ENCODE measurements at places on chromosomes 3 and 15. TPM values are rescaled to one million over a fixed set of nuclear protein-coding genes. Genes with fewer than 3 reads are reported as not detected.

Gene MUC20
- total RNA-seq: 23.8 TPM

- no peak for DNase-seq
These were observed 42.8 kb upstream of the RNU6-1 start for GRCh38 chr15:67882487-67883233.

GRCh38 chr3:127254730-127255129 lies 33.1 kb downstream of the PRR20G start:
- no peak for DNase-seq

Gene DUT
- 84.5 TPM for total RNA-seq

Gene CHRM5
- total RNA-seq: not detected

- DNase-seq: no peak
These were observed 45.9 kb upstream of the ALDH1A3 start for GRCh38 chr15:100833417-100834389.

GRCh38 chr15:57415602-57416001 lies 39.3 kb downstream of the CGNL1 start:
- peak; percentile 81 for DNase-seq

GRCh38 chr3:169811631-169812331 lies 889 bp upstream of the LRRIQ4 start:
- no peak for DNase-seq

DNA sequence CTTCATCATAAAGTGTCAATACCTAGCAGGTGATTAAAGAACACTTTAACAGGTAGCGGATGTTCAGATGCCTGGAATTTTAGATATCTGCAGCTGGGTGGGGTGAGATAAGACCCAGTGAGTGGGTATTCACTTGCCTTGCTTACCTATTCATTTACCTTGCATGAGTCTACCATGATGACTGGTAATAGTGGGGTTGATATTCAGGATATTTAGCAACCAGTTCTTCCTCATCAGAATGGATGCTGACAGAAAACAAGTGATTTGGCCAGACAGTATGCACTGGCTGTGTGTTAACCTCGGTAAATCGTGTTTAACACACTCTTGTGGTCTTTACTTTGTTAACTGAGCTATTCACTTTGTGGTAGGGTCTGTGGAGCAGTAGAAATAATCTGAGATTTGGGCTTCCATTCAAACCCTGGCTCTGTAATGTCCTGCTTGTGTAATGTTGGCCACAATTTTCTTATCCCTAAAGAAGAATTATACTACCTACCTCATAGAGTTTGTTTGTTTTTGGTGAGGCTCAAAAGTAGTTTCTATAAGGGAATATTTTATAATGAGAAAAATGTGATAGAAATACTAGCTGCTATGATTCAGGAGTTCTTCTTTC lies 391.9 kb upstream of the TBL1XR1 start:
- DNase-seq: no peak

Gene WNT5A
- 52.3 TPM for total RNA-seq

Gene TSPAN3
- total RNA-seq: 80.3 TPM

Gene SPRED1
- 16.7 TPM for total RNA-seq

DNA sequence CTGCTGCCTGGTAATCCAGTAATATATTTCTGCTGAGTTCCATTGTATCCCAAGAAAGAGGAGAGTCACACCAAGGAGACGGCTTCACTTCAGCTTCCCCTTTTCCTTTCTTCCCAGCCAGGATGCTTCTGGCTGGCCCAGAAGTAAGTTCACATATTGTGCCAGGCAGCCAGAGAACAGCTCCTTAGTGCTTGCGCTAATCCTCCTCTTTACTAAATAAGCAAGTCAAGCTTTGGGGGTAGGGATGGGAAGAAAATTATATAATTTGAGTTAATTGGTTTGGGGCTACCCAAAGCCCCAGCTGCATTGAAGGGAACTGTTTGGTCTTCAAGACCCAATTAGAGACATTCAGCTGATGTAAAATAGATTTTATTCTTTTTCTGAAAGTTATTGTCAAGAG lies 218.8 kb upstream of the HES1 start:
- DNase-seq: no peak

- no peak for DNase-seq
These were observed 33.9 kb downstream of the SH3BP5 start for GRCh38 chr3:15298504-15298903.

Gene NIT2
- total RNA-seq: 26.0 TPM

Gene PAK2
- total RNA-seq: 41.3 TPM

DNA sequence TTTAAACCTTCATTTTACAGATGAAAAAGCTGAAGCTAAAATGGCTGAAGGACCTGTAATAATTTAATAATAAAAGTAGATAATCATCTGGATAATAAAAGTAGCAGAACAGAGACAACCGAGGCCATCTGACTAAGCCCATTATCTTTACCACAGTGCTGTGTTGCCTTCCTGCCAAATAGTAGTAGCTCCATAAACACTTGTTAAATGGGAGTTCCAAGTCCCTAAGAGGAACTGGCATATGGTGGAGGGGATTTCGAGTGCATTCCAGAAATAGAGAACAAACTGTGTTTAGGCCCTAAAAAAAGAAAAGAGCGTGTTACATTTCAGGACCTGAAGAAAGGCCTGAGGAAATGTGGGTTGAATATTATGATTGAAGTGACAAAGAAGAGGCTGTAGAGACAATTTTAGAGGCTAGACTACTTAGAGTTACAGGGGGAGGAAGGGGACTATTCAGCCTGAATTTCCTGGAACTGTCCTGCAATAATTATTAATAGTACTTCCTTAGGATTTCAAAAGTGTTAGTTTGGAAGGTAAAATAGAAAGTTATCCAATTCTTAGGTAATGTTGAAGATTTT lies 424.3 kb downstream of the ROBO2 start:
- no peak for DNase-seq

Gene ABHD17C
- 12.5 TPM for total RNA-seq

Gene TRIM42
- not detected for total RNA-seq

DNA sequence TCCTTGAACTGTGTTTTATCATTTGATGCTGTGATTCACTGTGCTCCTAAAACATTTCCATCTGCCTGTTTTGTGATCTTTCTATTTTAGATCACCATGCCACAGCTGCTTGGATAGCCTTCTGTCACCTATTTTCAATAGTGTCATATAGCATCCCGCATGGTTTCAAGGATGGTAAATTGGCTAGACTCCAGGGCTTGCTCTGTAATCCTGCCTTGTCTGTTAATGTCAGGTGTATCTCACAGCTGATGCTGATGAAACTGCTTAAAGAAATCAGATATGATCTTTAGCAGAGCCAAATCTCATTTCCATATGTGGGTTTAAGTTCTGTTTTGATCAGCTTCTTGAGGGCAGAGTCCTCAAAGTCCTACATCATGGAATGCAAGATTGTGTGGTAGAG lies 182.2 kb downstream of the UBE2E2 start:
- no peak for DNase-seq

Gene SLCO3A1
- 65.8 TPM for total RNA-seq

DNA sequence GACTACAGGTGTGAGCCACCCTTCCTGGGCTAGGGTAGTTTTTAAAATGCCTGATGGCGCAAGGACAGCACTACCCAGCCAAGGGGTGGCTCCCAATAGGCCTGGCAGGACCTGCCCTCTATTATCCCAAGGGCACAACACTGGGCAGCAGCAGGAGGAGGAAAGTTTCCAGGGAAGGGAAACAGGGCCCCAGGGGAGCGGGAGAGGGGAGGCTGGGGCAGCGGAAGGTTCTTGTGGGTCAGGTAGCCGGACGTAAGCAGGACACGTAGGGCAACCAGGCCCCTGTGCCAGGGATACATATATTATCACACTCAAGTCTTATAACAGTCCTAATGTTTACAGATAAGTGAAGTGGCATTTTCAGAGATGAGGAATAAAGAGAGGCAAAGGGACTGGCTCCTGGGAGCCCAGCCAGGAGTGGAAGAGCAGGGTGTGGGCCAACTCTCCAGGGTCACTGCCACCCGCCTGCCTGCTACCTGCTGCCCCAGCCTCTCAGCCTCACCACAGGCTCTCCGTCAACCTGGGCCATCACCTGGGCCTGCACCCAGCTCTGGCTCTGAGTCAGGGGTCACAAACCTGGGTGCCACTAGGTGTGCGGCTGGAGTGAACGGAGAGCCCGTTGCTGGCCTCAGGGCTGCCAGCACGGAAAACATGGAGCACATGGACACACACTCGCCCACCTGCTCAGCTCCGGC lies 73.2 kb upstream of the SNRPA1 start:
- DNase-seq: no peak

GRCh38 chr3:189664311-189664710 lies 33.1 kb downstream of the TP63 start:
- DNase-seq: no peak

- peak; percentile 87 for DNase-seq
These were observed 5.0 kb downstream of the NUDT16 start for GRCh38 chr3:131386429-131387165.

GRCh38 chr3:159787178-159787574 lies 201.5 kb upstream of the IL12A start:
- no peak for DNase-seq

DNA sequence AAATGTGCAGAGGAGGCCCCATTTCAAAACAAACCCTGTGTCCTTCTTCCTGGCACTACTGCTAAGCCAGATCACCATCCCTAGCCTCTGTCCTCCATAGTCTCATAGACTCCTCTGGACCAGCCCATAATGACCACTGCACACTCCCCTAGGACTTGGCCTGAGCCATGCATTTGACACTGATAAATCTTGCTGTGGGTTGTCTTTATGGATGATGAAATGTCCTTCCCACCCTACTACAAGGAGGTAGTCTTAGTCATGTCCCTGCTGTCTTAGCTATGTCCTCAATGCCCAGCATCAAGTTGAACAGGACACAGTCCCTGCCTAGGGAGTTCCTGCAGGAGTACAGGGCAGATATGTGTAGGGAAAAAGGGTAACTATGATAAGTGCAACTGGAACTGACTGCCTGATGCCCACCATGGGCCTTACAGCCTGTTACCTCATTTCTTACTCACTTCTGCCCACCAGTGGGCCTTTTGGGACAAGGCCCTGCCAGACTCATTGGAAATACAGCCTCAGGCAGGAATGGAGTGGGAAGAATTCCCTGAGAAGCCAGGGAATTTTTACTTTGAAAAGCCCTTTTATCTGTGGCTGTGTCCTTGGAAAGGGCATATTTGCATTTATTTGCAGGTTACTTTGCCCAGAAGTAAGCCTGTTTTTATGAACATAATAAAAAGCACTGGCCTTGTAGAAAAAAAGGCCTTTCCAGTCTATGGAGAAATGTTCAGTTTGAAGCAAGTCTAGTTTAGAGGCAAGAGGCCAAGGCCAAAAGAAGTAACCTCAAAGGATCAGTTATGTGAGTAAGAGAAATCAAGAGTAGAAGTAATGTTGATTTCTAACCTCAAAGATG lies 199.6 kb upstream of the EIF1B start:
- no peak for DNase-seq

- DNase-seq: no peak
These were observed 447.8 kb downstream of the MFSD1 start for GRCh38 chr3:159249472-159250174.

DNA sequence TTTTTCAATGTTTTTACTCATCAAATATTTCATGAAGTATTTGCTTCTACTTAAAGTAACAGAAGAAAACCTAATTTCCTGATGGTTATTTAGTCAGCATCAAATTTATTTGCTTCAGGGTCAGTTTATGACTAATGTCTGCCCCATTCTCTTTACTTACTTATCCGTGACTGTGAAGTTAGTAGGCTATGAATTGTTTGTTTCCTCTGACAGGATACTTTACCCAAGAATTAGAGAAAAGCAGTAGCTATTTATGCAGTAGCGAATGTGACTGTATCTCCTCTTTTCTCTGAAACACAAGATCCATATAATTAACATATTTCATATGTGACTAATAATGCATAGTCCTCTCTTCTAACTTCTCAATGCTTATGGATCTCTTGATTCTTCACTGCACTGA lies 329.9 kb upstream of the ROBO1 start:
- DNase-seq: no peak

DNA sequence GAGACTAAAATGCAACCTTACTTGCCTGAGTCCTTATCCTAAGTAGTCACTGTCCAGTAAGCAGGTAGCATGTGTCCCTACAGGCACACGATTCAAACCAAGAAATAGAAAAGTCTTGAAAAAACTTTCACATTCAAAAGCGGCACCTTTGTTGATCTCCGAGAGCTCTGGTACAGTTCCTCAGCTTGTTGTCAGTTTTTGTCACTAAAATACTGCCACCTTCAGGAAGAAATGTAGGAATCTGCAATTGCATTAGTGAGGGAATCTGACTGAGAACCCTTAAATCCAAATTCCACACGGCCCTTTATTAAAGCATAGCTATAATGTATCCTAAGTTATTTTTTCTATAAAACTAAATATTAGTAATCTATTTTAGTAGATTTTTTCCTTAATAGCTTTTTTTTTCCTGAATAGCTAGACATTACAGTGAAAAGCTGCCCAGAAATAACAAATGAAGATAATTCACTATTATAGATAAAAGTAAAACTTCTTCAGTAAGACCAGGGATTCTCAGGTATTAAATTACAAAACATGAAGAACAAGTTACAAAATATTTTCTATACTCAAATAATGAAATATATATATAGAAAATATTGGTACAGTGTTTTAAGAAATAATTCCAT lies 44.0 kb downstream of the CCDC54 start:
- DNase-seq: no peak

Gene FOXL2NB
- 1.5 TPM for total RNA-seq

DNA sequence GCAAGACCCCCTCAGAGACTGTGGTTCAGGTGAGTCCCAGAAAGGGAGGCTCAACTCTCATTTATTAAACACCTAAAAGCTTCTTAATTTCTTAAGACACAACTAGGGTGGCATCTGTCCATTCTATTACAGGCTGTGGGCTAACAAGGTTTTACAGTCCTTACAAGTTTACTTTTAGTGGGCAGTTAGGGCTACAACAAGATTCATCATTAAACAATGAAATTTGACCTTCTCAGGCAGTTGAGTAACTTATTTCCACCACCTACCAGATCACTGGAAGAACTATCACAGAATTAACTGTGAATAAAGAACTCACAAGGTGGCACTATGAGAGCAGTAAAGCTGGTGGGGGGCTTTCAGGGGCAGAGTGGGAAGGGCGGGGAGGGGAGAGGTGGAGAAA lies 132.6 kb downstream of the PLD1 start:
- DNase-seq: no peak

- DNase-seq: no peak
These were observed 121.3 kb downstream of the THRB start for GRCh38 chr3:24373198-24373959.

Gene C3orf22
- not detected for total RNA-seq
